ENCODE measurements at places on chromosomes 2 and 18.

GRCh38 chr2:213411582-213412289, 127.5 kb downstream of the SPAG16 start:
- no peak for DNase-seq

GRCh38 chr2:224268441-224268840, 133.5 kb downstream of the FAM124B start:
- no peak for DNase-seq

GRCh38 chr18:77344786-77345500, 95.3 kb downstream of the GALR1 start:
- no peak for DNase-seq

- no peak for DNase-seq
Measured at GRCh38 chr2:172702451-172702850, 33.2 kb upstream of the RAPGEF4 start.

DNA sequence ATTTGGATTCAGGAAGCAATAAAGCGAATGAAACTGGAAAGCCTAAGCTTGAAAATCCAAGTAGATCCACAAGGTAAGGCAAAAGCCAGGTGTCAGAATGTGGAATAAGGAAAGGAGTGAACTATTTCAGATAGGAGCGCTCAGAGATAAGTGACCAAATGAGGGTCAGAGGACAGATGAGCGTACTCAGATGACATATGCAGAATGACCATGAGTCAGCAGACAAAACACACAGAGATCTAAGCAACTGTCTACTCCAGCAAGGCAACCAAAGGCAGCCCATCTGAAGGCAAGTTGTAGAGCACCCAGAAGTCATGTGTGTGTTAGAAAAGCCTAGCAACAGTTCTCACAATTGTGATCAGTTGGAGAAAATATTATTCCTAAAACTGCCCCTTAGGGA, 548.4 kb upstream of the FSHR start:
- DNase-seq: no peak

DNA sequence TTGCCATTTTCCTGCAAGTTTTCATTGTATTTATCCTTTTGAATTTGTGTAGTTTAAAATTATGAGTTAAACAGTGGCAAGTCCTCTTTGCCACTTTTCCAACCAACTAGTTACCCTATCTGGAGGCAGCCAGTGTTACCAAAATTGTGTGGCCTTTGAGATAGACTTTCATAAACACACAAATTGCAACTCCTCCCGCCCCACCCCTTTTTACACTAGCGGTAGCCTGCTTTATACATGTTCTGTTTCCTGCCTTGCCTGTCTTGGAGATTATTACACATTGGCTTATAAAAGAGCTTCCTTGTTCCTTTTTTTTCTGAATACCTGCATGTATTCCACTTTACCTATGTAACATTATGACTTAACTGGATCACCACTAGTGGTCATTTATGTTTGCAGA, 56.5 kb downstream of the RPIA start:
- DNase-seq: no peak

DNA sequence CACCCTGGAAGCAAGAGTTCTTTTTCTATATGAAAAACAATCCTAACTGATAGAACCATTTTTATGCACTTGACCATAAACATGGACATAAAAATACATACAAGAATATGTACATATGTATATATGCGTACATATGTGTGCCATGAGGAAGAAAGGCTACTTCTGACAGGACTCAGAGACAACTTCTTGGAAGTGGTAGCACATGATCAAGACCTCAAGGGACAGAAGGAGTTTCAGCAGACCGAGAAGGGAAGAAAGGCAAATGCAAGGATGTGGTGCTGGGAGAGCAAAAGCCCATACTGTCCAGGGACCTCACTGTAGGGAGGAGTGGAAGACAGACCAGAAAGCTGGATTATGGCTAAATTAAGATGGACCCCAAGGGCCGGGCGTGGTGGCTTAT, 11.4 kb upstream of the NPAS2 start:
- no peak for DNase-seq

DNA sequence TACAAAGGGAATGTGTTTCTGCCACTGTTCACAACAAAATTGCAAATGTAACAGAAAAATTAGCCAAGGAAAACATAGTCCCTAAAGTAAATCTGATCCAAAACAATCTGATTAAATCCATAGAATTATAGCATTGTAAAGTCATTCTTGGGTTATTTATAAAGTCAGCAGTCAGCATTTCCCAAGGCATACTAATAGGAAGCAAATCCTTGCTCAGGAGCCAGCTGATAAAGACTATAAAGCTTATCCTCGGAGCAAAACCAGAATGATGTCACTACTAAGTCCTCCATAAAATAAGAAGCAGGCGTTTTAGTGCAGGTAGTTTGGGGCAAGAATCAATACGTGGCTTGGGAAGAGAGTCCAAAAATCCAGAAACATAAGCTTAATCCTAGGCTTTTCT, 67.3 kb upstream of the CSRNP3 start:
- no peak for DNase-seq

- no peak for DNase-seq
Measured at GRCh38 chr18:44909191-44909719, 228.6 kb downstream of the SETBP1 start.
